ENCODE measurements at places on chromosomes 6 and 20.

DNA sequence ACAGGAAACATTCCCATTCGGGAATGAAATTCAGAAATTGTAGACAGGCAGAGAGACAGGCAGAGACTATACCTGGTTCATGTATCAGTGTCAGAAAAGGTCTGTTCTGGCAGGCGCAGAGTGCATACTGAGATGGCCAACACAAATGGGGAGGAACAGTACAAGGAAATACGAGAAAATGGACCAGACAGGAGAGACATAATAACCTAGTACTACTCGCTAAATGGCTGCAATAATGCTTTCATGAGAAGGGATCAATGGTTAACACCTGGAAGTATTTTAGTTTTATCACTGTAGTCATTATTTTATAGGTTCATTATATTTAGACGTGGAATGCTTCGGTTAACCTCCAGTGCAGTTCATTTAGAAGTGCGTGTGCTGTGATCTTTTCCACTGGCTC lies 58.9 kb downstream of the CD83 start:
- DNase-seq, result no peak

DNA sequence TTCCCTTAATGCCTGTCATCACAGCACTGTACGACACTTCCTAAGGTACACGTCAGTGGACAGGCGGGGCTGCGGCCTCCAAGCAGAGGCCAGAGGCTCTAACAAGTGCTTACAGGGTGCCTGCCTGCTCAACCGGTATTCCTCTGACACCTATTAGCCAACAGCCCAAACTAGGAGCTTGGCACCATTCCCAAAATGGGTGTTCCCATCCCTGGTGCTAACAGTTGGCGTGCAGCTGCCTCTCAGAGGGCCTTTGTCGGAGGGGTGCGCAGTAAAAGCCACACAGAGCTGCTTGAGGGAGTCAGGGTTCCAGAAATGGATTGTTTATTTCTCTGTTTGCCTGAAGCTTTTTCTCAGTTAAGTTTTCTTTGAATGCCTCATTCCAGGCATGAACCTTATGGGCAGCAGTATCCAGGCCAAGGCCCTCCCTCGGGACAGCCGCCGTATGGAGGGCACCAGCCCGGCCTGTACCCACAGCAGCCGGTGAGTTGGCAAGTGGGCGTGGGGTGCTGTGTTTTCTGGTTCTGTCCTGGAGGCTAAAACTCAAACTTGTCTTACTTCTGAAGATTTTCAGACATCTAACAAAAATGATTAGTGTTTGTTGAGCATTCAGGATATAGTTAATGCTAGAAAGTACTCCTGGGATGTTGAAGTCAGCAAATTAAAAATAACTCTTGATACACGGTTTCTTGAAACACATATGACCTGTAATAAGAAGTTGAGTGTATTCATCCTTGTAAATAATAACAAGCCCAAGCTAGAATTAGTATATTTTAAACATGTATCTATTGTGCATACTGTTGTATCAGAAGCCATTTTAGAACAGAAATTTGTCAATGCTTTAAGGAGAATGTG lies 124.7 kb downstream of the TMEM242 start:
- no peak for DNase-seq

DNA sequence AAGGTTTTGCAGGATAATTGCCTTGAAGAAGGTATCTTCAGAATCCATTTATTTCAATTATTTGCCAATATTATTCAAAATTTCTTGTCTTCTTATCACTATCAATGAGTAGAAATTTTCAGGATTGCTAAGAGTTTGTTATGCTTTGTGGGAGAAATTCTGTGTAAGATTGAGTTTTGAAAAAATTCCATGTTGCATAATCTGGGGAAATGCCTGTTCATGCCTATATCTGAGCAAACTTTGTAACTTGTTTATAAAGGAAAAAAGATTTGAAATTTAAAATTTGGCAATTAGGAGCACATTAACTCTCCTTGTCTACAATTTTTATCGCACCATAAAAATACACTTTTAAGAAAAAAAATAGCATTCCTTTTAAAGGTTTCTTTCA lies 39.8 kb upstream of the EDN1 start:
- DNase-seq, result no peak

GRCh38 chr20:48626226-48626937 lies 201.4 kb downstream of the PREX1 start:
- no peak for DNase-seq

DNA sequence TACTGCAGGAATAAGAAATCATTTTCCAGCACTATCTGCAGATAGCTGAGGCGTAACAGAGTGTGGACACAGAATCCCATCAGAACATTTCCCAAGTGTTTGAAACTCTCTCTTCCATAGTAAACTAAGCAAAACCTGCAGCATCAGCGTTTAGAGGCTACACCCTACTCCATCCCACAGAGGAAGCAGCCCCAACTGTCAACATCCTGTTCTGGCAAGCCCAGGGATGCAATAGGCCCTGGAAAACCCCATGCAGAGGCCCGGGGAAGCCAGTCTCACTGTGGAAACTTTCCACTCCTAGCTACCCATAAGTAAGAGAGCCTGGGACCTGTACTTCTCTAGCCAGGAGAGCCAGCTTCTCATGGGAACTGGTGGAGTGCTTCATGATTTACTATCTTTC lies 129.4 kb downstream of the LY86 start:
- no peak for DNase-seq

DNA sequence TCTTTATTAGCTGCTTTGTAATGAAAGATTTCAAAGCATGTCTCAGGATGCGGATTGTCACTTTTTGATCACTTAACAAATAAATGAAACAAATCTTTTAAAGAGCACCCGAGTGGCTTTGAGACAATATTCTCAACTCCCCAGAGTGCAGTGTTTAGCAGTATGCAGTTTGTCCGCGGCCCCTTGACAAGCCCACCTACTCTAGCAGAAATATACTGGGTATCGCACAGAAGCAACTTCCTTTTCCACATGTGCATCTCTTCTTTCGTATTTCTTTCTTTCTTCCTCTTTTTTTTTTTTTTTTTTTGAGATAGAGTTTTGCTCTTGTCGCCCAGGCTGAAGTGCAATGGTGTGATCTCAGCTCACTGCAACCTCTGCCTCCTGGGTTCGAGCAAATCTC lies 84.5 kb upstream of the FAM184A start:
- DNase-seq, result no peak

Data from stimulated activated effector memory CD8-positive, alpha-beta T cell treated with anti-CD3 and anti-CD28 coated beads, Interleukin-12 subunit alpha, Interleukin-12 subunit beta, amount 100 ng/mL, for 72 hours (primary cell).